MG63 (cell line): ENCODE measurements at places on chromosomes 3 and 15. TPM values are rescaled to one million over a fixed set of nuclear protein-coding genes. Genes with fewer than 3 reads are reported as not detected.

GRCh38 chr15:28892789-28893610, 7.2 kb downstream of the APBA2 start:
- no peak for DNase-seq

DNA sequence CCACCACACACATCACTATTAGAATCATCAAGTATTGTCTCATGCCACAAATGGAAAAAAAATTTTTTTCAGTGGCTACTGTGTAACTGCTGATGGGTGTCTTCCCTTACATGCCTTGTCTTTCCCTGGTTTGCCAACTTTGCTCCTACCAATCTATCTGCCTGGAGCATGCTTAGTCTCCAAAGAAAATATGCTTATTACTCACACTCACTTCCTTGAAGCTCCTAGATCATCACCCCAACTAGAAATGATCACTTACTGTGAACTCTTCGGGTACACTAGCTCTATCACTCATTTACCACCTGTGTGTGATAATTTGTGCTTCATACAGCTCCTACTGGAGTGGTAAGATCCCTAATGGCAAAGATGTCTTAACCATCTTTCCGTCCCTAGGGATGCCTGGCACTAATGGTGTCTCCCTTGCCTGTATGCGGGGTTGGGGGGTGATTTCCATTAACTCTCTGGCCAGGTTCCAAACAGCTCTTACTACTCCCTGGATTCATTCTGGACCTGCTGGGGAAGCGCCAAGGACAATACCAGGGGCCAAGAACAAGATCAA, 799 bp downstream of the VPS33B start:
- no peak for DNase-seq

GRCh38 chr15:90955624-90956273, 1.1 kb downstream of the RCCD1 start:
- DNase-seq, result no peak

The RFTN1 gene
- 42.1 and 44.1 TPM in 2 replicates for total RNA-seq

DNA sequence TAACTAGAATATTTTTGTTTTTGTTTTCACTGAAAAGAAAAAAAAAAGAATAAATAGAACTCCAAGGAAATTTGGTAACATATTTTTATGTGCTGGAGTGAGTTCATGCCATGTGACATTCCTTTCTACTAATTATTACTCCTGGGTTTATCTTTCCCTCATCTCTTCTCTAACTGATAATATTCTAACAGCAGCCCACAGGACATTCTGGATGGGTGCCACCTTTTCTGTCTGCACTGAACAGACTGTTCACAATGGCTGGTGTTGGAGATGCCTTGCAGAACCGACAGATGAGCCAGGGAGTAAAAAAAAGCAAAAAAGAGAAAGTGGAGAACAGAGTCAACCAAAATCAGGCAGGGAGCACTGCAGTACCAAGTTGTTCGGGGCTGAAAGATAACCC, 151.3 kb downstream of the OR4M2 start:
- DNase-seq, result no peak

DNA sequence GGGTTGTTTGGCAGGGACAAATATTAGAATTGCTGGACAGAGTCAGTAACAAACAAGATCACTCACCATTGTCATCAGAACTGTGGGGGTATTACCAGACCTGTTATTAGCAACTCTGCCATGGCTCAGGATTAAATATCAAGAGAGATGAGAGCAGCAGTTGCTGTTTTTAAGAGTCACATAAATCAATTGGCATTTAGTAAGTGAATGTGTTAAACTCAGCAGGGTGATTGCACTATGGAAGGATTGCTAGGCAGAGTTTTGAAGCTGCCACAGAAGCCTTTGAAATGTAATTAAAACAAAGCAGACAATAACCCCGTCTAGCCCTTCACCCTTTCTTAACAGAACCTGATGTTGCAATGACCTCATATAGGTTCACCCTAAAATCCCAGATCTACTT, 238.8 kb downstream of the GAP43 start:
- no peak for DNase-seq
